ENCODE measurements at places on chromosomes 16 and 17. TPM values are rescaled to one million over a fixed set of nuclear protein-coding genes. Genes with fewer than 3 reads are reported as not detected.

The DPEP1 gene
- not detected for total RNA-seq

The KRT12 gene
- not detected for total RNA-seq

The SMIM22 gene
- total RNA-seq = 5.2 TPM

The SLC35G6 gene
- total RNA-seq = not detected

The OR2C1 gene
- not detected for total RNA-seq

The ABCC6 gene
- not detected for total RNA-seq

The GLP2R gene
- total RNA-seq = not detected

The TP53TG3 gene
- total RNA-seq = not detected

The MPP2 gene
- 1.3 TPM for total RNA-seq

The KCTD19 gene
- not detected for total RNA-seq

The ITGAD gene
- not detected for total RNA-seq

The TBC1D3C gene
- not detected for total RNA-seq

The CD79B gene
- total RNA-seq = not detected

The TNFRSF13B gene
- total RNA-seq = not detected

The ABCC3 gene
- total RNA-seq = 13.3 TPM

The HIC1 gene
- total RNA-seq = 1.0 TPM

The SCNN1G gene
- total RNA-seq = 1.9 TPM

The MYH1 gene
- total RNA-seq = not detected

The TMC6 gene
- 38.6 TPM for total RNA-seq

The KRT39 gene
- total RNA-seq = not detected

The LHX1 gene
- not detected for total RNA-seq

The SMG1 gene
- total RNA-seq = 20.1 TPM

The CCL3 gene
- not detected for total RNA-seq

The RAB11FIP4 gene
- total RNA-seq = 15.6 TPM

The RNF112 gene
- total RNA-seq = not detected

The TBC1D26 gene
- total RNA-seq = not detected

The SDR42E1 gene
- 10.3 TPM for total RNA-seq

The FBXL20 gene
- total RNA-seq = 6.1 TPM

The SPIRE2 gene
- 1.2 TPM for total RNA-seq

The CTRB1 gene
- not detected for total RNA-seq

The TEX14 gene
- not detected for total RNA-seq

The CD300H gene
- 0.46 TPM for total RNA-seq

The SPATA22 gene
- not detected for total RNA-seq
